ENCODE measurements at places on chromosomes 12 and 14.
A peak's percentile ranks its signal among the peaks of the same experiment; 100 is the strongest.

- no peak for DNase-seq
Measured at GRCh38 chr14:56539862-56540261, 39.7 kb upstream of the TMEM260 start.

DNA sequence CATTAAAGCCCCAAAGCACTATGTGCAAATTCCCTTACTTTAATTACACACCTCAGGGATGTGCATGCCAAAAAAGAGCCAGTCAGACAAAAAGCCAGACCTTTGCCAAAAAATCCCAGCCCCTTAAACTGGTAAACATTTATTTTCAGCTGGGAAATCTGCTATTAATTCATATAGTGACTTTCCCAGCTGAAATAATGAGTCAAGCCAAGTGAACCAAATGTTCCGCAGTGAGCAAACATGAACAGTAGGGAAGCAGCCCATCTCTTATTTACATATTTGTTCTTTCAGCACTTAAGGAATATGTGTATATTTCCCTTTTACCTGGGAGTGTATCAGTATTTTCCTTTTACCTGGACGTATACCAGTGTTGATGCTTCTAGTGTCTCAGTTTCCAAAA is 44.0 kb upstream of the OTX2 start:
- no peak for DNase-seq

DNA sequence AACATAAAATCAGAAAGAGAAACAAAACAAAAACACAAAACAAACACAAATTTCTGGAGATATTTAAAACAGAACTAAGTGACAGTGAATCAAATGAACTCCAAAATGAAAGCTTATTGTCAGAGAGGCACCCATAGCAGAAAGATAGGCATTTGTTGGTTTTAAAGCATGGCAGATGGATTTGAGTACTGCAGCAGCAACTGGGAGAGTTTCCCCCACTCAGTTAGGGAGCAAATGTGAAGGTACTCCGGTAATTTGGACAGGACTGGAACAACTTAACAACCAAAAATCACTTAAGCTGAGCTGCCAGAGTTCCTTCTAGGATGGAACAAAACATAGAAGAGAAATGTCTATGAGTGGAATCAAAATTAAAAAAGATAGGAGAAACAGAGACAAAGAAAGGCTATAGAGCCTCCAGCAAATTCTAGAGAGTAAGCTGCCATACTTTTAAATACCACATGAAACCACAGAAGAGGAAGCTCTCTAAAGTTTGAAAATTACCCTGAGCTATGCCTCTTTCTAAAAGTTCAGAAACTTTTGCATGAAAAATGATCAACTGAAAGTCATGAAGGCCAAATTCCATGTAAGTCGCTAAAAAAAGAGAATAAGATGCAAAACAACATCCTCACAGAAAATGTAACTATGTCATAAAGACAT is 1248.3 kb upstream of the USP15 start:
- DNase-seq: no peak

GRCh38 chr14:69133206-69134125 is 19.5 kb downstream of the DCAF5 start:
- DNase-seq: no peak

GRCh38 chr12:125549171-125549570 is 483.9 kb downstream of the AACS start:
- DNase-seq: no peak

- no peak for DNase-seq
Measured at GRCh38 chr14:99234355-99234754, 37.6 kb downstream of the BCL11B start.

DNA sequence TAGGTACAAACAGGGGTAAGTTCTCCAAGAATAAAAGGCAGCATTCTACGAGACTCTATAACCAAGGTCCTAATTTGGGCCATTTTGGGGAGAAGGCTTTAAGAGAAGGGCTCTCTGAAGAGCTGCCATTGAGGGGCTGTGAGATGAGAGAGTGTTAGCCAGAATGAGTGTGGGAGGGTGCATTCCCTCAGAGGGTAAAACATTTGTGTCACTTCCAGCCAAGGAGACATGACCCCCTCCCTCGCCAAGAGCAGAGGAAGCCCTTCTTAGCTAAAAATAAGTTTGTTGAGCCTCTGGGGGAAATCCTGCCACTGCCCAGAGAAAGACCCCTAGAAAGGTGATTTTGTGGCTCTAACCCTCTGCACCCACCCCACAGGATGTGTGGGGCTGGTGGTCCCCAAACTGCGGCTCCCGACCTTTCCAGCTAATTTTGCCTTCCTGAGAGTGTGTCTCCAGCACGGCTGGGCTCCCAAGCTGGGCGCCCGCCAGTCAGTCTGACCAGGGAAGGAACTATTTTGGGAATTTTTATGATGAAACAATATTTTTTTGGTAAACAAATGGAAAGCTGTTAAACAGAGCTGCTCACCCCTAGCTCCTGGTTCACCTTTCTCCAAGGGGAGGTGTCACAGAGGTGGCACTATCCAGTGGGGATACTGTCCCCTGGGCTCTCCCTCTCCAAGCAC is 65.9 kb upstream of the JDP2 start:
- no peak for DNase-seq

DNA sequence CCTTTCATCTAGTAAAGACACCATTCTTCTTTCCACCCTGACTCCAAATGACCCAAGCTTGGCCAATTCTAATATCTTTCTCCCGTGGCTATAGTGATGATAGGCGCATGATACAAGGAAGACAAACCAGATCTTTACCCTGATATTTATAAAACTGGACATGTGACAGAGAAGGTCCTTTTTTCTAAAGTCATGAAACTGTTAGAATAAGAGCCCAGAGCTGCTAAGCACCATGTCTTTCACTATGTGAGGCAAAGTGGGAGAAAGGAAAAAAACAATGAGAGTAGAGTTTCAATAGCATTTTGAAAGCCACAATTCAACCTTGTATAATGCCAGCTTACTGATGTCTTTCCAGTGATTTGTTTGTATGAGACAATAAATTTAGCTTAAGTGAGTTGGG is 212.4 kb downstream of the RASSF9 start:
- no peak for DNase-seq

DNA sequence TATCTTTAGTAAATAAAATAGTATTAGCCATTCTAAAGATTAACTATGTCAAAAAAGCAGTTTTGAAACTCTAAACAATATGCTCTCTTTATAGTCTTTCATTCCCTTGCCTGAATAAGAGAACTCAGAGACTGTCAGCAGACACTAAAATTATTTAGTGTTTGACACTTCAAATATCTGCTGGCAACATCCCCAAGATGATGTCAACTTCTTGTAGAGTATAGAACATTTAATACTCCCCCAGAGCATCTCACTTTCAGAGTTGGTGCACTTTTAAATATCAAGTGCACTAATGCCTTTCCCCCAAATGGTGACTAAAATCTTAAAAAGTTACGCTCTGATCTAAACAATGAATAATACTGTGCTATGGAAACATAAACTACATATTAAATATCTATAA is 374.9 kb downstream of the SLC6A15 start:
- DNase-seq: no peak

DNA sequence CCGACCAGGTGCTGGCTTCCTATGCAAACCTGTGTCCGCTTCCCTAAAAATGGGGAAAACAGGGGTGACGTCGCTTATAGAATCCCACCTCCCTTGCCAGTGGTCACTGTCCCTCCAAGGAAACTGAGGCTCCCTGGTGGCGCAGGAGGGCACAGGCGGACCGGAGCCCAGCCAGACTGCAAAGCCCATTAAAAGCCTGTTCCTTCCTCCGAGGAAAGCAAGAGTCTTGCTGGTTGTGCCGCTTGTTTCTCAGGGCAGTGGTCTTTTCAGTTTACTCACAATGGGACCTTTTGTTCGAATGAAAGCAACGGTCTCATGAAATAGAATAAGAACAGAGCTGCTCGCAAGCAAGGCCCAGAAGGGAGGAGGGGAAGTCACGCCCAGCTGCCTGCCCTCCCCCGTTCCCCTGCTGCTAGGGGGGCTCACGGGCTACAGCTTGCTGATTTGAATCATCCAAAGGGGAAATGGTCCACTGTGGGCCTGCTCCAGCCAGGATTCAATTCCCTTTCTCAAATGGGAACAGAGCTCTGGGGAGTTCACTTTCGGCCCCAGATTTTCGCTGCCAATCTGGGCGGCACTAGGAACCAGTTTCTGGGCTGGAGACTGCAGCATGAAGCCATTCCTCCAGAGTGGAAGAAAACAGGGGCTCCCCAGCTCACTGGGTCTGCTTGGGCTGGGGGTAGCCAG is 4.6 kb upstream of the SELPLG start:
- no peak for DNase-seq

GRCh38 chr12:3257411-3257810 is 180.2 kb downstream of the TSPAN9 start:
- peak; percentile 50 for DNase-seq

- DNase-seq: no peak
Measured at GRCh38 chr14:100677152-100677551, 49.5 kb upstream of the DLK1 start.
